ENCODE measurements at places on chromosomes 1 and 21.

GRCh38 chr1:28032281-28032680 is 56.1 kb downstream of the EYA3 start:
- no peaks in the 10 kb centered on the region for H3K4me1 ChIP-seq
- peaks cover 1% of the 10 kb centered on the region for H3K36me3 ChIP-seq
- no peaks in the 10 kb centered on the region for H3K27me3 ChIP-seq
- DNase-seq: no peak
- H3K4me3 ChIP-seq: no peak overlapping the region
- H3K27ac ChIP-seq: no peak overlapping the region

- no peaks in the 10 kb centered on the region for H3K36me3 ChIP-seq
- H3K4me3 ChIP-seq: no peak overlapping the region
- no peaks in the 10 kb centered on the region for H3K4me1 ChIP-seq
Measured at GRCh38 chr1:206005234-206005633, 2.0 kb upstream of the RAB7B start.

- H3K4me3 ChIP-seq: no peak overlapping the region
- no peak overlapping the region for H3K27ac ChIP-seq
- H3K36me3 ChIP-seq: no peaks in the 10 kb centered on the region
Measured at GRCh38 chr1:105437847-105438246, 1618.6 kb upstream of the PRMT6 start.

- no peak for DNase-seq
- H3K4me3 ChIP-seq: no peak overlapping the region
- H3K27ac ChIP-seq: no peak overlapping the region
- peaks cover 31% of the 10 kb centered on the region for H3K27me3 ChIP-seq
Measured at GRCh38 chr21:41141031-41141457, 26.9 kb upstream of the BACE2 start.

DNA sequence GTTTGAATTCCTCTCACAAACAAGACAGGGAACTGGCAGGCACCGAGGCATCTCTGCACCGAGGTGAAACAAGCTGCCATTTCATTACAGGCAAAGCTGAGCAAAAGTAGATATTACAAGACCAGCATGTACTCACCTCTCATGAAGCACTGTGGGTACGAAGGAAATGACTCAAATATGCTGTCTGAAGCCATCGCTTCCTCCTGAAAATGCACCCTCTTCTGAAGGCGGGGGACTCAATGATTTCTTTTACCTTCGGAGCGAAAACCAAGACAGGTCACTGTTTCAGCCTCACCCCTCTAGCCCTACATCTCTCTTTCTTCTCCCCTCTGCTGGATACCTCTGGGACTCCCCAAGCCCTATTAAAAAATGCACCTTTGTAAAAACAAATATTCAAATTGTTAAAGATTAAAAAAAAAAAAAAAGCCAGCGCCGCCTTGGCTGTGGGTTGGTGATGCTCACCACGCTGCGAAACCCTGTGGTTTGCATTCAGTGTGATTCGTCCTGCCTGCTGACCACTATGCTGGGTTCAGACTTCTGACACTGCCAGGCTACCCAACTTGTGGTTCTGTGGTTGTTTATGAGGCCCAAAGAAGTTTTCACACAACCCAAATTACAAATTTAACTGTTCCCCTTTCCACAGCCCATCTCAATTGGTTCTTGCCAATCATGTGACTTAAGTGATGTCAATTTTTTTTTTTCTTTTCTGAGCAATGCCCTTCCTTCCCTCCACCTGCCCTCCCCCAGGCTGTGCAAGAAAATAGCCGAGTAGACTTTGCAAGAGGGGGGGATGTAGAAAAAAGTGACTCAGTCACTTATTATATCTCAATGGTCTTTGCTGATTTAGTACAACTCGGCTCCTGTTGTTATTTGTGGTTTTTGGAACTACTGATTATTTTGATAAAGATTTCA is at the start of gene RUNX1:
TSS of gene RUNX1 (minus strand) at position 597 of the 912 bp plus-strand sequence.
- peaks cover 27% of the 10 kb centered on the region for H3K27me3 ChIP-seq
- H3K4me1 ChIP-seq: peaks cover 20% of the 10 kb centered on the region

DNA sequence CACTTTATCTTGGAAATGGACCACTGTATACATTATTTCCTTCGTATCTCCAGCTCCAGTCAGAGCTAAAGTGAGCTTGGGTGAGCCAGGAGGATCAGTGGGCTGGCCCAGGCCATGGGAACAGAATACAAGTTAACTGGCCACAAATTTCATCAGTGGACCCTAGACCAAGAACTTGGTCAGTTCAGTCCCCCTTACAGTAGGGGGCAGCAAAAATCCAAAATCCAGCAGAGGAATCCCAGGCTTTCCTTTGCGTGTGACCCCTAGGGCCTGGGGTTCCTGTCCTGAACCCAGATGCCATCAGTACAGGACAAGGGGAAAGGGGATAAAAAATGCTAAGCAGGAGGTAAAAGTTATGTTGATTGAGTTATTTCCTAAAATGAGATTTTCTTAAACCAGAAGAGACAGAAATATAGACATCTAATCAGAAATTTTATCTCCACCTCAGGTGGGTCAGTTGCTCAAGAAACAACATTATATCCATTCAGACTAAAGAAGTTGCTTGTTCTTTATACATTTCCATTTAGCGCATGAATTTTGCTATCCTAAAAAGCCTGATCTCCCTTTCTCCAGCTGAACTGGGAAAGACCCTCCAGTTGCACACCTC is 24.1 kb upstream of the LCE5A start:
- no peaks in the 10 kb centered on the region for H3K36me3 ChIP-seq
- no peaks in the 10 kb centered on the region for H3K27me3 ChIP-seq
- H3K4me3 ChIP-seq: no peak overlapping the region
- H3K27ac ChIP-seq: no peak overlapping the region
- H3K4me1 ChIP-seq: no peaks in the 10 kb centered on the region
- no peak for DNase-seq

- no peak overlapping the region for H3K27ac ChIP-seq
- peaks cover 7% of the 10 kb centered on the region for H3K27me3 ChIP-seq
- no peak for DNase-seq
- H3K36me3 ChIP-seq: no peaks in the 10 kb centered on the region
- H3K4me1 ChIP-seq: peaks cover 15% of the 10 kb centered on the region
Measured at GRCh38 chr1:151998611-151999362, 5.1 kb upstream of the S100A10 start.

DNA sequence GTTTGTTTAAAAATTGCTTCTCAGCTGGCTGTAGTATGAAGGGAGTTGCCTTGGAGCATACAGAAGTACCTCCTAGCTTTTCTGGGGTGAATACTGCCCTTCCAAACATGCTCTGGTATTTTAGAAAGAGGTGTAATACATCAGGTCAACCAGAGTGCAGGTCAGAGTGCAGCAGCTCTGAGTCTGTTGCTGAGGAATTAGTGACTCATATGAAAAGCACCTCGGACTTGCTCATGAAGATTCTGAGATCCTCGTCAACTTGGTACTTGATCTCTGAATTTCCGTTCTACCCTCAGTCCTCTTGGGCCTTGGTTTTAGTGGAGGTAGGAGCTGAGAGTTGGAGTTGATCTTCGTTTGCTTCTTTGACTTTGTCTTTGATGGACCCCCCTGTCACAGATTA is 67.3 kb downstream of the NOS1AP start:
- H3K27ac ChIP-seq: peak overlapping the region; percentile 27
- DNase-seq: no peak
- no peaks in the 10 kb centered on the region for H3K36me3 ChIP-seq
- peaks cover 24% of the 10 kb centered on the region for H3K4me1 ChIP-seq

GRCh38 chr1:86914998-86915736 is 732 bp downstream of the HS2ST1 start:
- no peak overlapping the region for H3K4me3 ChIP-seq
- no peak overlapping the region for H3K27ac ChIP-seq
- H3K36me3 ChIP-seq: peaks cover 7% of the 10 kb centered on the region
- no peaks in the 10 kb centered on the region for H3K27me3 ChIP-seq
- DNase-seq: peak; percentile 31

DNA sequence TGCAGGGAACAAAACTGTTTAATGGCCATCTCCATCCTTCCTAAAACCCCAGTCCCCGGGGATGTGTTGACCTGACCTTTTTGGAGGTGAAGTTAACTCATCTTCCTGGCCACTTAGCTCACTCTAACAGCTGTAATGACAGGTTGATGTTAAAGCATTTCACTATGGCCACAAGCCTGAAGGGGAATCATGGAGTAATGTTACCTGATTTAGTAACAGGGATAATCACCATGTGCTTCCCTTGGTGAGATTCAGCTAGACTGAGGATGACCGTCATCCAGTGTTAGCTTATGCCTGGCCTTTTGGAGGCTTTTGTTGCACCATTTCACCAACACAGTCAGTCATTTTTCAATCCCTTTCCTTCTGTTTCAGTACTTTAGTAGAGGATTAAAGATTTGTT is 64.3 kb upstream of the RAVER2 start:
- no peak for DNase-seq
- H3K4me1 ChIP-seq: no peaks in the 10 kb centered on the region
- no peak overlapping the region for H3K4me3 ChIP-seq
- H3K36me3 ChIP-seq: peaks cover 46% of the 10 kb centered on the region

- no peak for DNase-seq
- no peak overlapping the region for H3K27ac ChIP-seq
- peaks cover 3% of the 10 kb centered on the region for H3K27me3 ChIP-seq
- peaks cover 13% of the 10 kb centered on the region for H3K4me1 ChIP-seq
- H3K36me3 ChIP-seq: no peaks in the 10 kb centered on the region
Measured at GRCh38 chr21:37557261-37557950, 190.8 kb downstream of the DYRK1A start.

DNA sequence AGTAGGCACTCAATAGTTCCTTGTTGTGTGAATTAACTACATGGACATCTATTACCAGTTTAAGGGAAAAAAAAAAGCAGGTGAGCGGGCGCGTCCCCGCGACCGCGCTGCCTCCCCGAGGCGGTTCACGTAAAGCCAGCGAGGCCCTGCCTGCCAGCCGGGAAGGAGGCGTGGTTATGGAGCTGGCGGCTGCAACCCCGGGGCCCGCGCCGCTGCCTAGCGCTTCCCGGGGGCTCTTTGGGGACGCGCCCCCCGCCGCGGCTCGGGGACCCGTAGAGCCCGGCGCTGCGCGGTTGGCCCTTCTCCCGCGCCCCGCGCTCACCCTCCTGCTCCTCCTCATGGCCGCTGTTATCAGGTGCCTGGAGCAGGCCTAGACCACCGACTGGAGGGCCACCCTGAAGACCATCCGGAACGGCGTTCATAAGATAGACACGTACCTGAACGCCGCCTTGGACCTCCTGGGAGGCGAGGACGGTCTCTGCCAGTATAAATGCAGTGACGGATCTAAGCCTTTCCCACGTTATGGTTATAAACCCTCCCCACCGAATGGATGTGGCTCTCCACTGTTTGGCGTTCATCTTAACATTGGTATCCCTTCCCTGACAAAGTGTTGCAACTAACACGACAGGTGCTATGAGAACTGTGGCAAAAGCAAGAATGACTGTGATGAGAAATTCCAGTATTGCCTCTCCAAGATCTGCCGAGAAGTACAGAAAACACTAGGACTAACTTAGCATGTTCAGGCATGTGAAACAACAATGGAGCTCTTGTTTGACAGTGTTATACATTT is 2.6 kb upstream of the CC2D1B start:
- H3K27ac ChIP-seq: peak overlapping the region; percentile 73
- H3K36me3 ChIP-seq: no peaks in the 10 kb centered on the region
- H3K4me1 ChIP-seq: peaks cover 17% of the 10 kb centered on the region
- peak overlapping the region; percentile 68 for H3K4me3 ChIP-seq
- H3K27me3 ChIP-seq: no peaks in the 10 kb centered on the region

DNA sequence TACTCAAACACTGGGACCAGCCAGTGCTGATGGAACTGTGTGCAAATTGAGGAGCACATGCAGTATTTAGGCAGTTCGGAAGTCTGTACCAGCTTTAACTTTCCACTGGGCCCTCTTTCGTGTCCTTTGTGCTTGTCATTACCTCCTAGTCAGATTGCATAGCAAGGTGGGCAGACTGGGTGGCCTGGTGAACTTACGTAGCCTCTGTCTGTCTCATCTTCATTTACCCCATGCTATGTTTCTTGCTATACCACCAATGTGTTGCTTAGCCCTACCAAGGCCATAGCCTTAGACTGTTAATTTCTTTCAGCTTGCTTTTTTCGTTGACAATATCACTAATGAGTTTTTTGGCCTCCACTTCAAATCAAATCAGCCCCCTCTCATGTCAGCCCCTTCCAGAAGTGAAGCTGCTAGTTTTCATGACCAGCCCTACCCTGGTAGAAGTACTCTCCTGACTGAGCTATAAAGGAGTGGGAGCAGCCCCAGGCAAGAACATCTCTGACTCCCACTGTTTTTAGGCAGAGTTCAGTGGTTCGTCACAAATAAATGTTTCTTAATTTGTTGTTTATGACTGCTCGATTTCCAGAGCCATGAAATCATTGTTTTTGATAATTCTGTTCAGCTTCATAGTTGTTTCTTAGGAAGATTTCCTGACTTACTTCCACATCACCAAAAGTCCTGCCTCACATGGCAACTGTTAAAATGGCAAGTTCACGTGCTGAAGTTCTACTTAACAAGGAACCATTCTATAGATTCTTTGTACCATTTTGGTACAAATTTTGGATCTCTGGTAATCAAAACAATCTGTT is 19.3 kb downstream of the PRKACB start:
- peak overlapping the region; percentile 58 for H3K27ac ChIP-seq
- H3K4me3 ChIP-seq: no peak overlapping the region
- peaks cover 14% of the 10 kb centered on the region for H3K4me1 ChIP-seq
- H3K27me3 ChIP-seq: no peaks in the 10 kb centered on the region

GRCh38 chr1:175433532-175434282 is 241.1 kb upstream of the KIAA0040 start:
- no peaks in the 10 kb centered on the region for H3K4me1 ChIP-seq
- H3K27ac ChIP-seq: no peak overlapping the region
- no peak overlapping the region for H3K4me3 ChIP-seq
- H3K27me3 ChIP-seq: peaks cover 6% of the 10 kb centered on the region

DNA sequence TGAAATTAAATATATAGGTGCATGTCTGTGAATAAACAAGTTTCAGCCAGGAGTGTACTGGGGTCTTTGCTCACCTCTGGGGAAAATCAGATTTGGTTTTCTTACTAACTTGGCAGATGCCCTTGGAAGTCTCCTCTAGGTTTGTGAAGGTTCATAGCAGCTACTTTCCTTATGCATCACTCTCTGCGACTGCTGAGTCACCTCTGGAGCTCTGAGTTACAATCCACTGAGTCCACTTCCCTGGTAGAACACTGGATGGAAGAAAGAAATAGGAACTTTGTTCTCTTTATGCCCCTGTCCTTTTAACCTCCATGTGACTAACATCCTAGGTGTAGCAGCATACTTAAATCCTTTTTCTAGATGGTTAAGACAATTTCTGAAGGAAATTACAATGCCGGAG is 4.4 kb upstream of the FASLG start:
- no peaks in the 10 kb centered on the region for H3K36me3 ChIP-seq
- H3K4me3 ChIP-seq: no peak overlapping the region
- no peaks in the 10 kb centered on the region for H3K4me1 ChIP-seq
- DNase-seq: no peak
- H3K27me3 ChIP-seq: no peaks in the 10 kb centered on the region

DNA sequence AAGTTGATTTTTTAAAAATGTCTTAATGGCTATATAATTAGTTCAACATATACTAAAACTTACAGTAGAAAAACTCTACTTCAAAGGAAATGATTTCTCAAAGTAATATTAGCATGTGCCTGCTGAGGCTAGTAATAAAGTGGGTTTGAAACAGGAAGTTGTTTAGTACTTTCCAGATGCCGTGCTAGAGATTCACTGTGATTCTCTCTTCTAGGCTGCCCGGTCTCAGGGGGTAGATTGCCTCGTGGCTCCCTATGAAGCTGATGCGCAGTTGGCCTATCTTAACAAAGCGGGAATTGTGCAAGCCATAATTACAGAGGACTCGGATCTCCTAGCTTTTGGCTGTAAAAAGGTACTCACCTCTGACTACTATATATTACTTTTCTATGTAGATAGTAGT is 9.1 kb downstream of the EXO1 start:
- H3K27me3 ChIP-seq: no peaks in the 10 kb centered on the region
- no peak for DNase-seq
- no peak overlapping the region for H3K27ac ChIP-seq
- H3K4me3 ChIP-seq: no peak overlapping the region
- peaks cover 11% of the 10 kb centered on the region for H3K36me3 ChIP-seq
- no peaks in the 10 kb centered on the region for H3K4me1 ChIP-seq
